IMR-90 (cell line): ENCODE measurements at places on chromosomes 1 and 21. TPM values are rescaled to one million over a fixed set of nuclear protein-coding genes. Genes with fewer than 3 reads are reported as not detected.
A peak's percentile ranks its signal among the peaks of the same experiment; 100 is the strongest.

GRCh38 chr1:231493421-231494185, 34.9 kb upstream of the TSNAX start:
- peak; percentile 45 for DNase-seq

DNA sequence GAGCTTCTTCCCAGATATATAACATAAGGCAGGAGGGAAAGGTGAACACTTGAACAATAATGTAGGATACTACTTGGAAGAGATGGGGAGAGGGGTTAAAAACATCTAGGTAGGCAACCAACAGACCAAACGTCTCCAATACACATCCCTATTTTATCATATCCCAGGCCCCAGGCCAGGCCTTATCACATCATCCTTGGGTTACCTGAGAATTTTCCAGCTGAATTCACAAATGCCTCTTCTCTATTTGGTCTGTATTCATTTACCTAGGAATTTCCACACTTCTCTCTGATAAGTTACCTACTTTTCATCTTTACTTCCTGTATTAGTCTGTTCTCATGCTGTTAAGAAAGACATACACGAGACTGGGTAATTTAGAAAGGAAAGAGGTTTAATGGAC, 141.9 kb upstream of the C1orf21 start:
- DNase-seq = no peak

DNA sequence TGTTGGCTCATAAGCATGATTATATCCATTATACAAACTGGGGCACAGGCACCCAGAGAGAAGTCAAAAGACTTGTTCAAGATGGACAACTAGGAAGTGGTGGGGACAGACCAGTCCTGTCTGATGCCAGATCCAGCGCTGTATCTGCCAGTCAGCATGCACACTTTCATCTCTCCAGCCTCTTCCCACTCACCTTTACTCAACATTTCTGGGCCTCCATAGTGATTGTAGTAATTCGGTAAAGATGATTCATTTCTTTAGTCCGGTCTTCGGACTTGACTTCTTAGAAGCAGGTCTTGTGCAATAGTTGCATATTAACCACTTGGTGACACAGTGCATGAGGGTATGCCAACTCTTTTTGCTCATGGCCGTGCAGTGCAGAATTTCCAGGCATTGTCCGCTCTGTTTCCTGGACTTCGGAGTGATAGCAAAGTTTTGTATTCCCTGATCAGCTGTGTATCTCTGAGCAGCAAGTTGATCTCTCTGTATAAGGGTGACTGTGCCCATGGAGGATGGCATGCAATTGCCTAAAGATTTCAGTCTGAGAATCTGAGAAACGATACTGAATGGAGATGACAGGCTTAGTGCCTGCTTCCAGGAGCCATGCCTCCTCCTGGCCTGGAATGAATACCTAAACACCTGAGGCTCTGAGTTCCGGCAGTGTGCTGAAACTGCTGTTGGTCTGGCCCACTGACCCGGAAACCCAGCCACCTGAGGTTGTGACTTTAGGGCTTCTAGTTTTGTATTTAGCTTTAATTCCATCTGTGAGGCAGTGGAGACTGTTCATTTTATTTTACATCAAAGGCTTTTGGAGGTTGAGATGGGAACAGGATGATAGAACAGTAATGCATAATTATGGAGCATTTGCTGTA, 39.0 kb downstream of the GALNT2 start:
- peak; percentile 85 for DNase-seq

GRCh38 chr1:25802915-25803314, 2.9 kb downstream of the SELENON start:
- DNase-seq = no peak

GRCh38 chr1:228154670-228155571, 5.2 kb downstream of the GJC2 start:
- no peak for DNase-seq

LIPI gene
- total RNA-seq = not detected in 2 replicates

- no peak for DNase-seq
These were observed 30.9 kb downstream of the PDE9A start for GRCh38 chr21:42684109-42684916.

FMOD gene
- 0.18 and 0.28 TPM in 2 replicates for total RNA-seq

GRCh38 chr1:145947551-145947950, 10.3 kb downstream of the LIX1L start:
- no peak for DNase-seq

LCE1B gene
- total RNA-seq = not detected in 2 replicates

- peak; percentile 1 for DNase-seq
These were observed 90.0 kb downstream of the GLUL start for GRCh38 chr1:182301467-182302198.

- peak; percentile 32 for DNase-seq
These were observed 115.9 kb downstream of the HUNK start for GRCh38 chr21:31988492-31989290.

PPIAL4G gene
- not detected in 2 replicates for total RNA-seq

OR6Y1 gene
- not detected in 2 replicates for total RNA-seq

CD2 gene
- total RNA-seq = not detected in 2 replicates

DNA sequence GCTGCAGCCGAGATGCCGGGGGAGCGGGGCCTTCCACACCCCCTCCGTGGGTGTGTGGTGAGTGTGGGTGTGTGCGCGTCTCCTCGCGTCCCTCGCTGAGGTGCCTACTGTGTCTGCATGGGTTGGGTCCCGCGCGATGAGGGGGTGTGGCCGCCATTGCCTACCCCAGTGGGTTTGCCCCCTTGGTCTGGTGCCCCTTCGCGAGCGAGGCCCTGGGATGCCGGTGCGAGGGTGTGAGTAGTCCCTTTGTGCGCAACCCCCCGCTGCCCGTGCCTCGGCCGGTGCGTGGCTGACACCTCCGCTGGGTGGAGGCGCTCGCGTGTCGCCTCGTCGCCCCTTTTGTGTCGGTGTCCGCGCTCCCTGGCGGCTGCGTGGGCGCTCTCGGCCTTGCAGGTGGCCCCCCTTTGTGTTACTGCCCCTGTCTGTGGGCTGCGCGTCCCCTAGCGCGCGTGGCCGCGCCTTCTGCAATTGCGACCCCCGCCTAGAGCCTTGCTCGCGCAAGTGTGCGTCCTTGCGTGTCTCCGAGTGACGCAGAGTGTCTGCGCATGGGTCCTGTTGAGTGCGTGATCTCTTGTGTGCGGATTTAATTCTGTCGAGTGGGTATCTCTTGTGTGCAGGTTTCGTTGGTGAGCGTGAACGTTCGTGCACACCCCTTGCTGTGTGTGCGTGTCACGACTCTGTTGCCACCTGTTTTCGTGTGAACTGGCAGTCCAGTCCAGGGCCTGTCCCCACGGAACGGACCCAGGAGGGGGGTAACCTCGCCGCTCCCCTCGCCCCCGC, 553 bp downstream of the TTC3 start:
- peak; percentile 67 for DNase-seq

- DNase-seq = no peak
These were observed 2.6 kb downstream of the CD5L start for GRCh38 chr1:157838966-157839365.

DIO1 gene
- not detected in 2 replicates for total RNA-seq

- DNase-seq = no peak
These were observed 26.6 kb downstream of the ZBTB8OS start for GRCh38 chr1:32623775-32624174.

NPR1 gene
- total RNA-seq = not detected in 2 replicates

S100A1 gene
- 0.18 TPM in 1 of 2 replicates, not detected in the other for total RNA-seq

OR2AK2 gene
- total RNA-seq = not detected in 2 replicates

DYRK3 gene
- 21.1 and 22.0 TPM in 2 replicates for total RNA-seq

SZT2 gene
- 9.5 and 9.7 TPM in 2 replicates for total RNA-seq

GRCh38 chr1:84370831-84371394, 27.4 kb upstream of the DNASE2B start:
- peak; percentile 88 for DNase-seq

- no peak for DNase-seq
These were observed 206.9 kb upstream of the PLD5 start for GRCh38 chr1:242731446-242731845.

DNA sequence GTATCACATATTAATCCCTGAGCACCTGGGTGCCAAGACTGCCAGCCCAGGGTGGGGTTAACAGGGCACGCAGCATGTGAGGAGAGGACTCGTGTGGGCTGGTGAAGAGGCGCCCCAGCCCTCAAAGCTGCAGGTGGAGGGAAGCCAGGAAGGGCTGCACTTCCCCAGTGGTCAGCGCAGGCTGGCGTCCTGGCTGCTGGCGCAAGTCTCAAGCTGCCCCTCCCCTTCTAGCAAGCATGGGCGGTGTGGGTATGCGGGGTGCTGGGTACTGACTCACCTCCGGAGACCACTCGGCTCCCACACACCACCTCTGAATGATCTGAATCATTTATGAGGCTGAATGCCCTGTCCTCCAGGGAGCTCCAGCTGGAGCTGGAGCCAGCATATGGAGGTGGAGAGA, 44.0 kb downstream of the EIF2D start:
- no peak for DNase-seq

PTPN7 gene
- total RNA-seq = not detected in 2 replicates

KCNA3 gene
- total RNA-seq = under 0.01 TPM in 2 replicates

- peak; percentile 55 for DNase-seq
These were observed 163.7 kb downstream of the NTPCR start for GRCh38 chr1:233114159-233114558.
